ENCODE measurements at places on chromosomes 1 and 21. TPM values are rescaled to one million over a fixed set of nuclear protein-coding genes. Genes with fewer than 3 reads are reported as not detected.

- peak; percentile 87 for DNase-seq
Observed at GRCh38 chr1:179143322-179143721, 61.5 kb downstream of the TOR3A start.

- DNase-seq, result peak; percentile 36
Observed at GRCh38 chr1:207218512-207219362, 102.7 kb upstream of the CD55 start.

DNA sequence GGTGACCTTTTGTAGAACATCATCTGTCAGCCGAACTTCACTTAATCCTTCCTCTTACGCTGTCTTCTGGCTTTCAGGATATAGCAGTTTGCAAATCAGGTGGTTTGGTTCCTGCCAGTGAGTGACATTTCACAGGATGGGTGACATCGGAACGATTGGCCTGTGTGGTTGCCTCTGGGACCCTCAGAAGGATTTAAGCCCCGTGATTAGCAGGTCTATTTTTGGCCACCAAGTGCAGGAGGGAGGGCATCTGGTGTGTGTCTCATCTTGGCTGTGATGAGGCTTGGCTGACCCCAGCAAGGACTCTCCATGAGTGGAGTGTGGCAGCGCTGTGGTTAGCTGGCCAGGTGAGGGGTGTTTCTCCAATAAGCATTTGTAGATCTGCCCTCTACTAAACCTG is 407.6 kb upstream of the VAMP3 start:
- DNase-seq, result peak; percentile 52

CD244 gene
- not detected for total RNA-seq

IL10 gene
- total RNA-seq, result not detected
